ENCODE measurements at places on chromosomes 1 and 21. TPM values are rescaled to one million over a fixed set of nuclear protein-coding genes. Genes with fewer than 3 reads are reported as not detected.

DNA sequence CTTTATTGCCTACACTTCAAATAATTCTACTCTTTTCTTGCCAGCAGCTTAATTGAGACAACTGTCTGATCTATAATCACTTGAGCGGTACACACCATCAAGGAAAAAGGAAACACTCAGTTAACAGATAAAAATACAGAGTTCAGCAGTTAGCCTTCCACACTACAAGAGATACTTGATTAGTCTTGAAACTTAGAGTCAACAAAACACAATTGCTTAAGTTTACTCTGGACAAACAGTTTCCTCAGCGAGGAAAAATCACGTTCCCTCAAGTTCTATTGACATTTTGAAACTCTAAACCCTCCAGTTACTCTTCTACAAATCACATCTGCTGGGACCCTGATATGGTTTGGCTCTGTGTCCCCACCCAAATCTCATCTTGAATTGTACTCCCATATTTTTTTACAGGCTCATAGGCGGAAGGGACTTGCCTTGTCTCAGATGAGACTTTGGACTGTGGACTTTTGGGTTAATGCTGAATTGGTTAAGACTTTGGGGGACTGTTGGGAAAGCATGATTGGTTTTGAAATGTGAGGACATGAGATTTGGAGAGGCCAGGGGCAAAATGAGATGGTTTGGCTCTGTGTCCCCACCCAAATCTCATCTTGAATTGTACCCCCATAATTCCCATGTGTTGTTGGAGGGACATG is 140.4 kb downstream of the CDC7 start:
- H3K36me3 ChIP-seq = no peaks in the 10 kb centered on the region
- no peak overlapping the region for H3K27ac ChIP-seq
- no peak for DNase-seq
- H3K4me3 ChIP-seq = no peak overlapping the region
- no peaks in the 10 kb centered on the region for H3K4me1 ChIP-seq

GRCh38 chr1:164473544-164473943 is 85.4 kb upstream of the PBX1 start:
- no peaks in the 10 kb centered on the region for H3K27me3 ChIP-seq
- no peak for DNase-seq
- H3K36me3 ChIP-seq = no peaks in the 10 kb centered on the region
- no peak overlapping the region for H3K27ac ChIP-seq

DNA sequence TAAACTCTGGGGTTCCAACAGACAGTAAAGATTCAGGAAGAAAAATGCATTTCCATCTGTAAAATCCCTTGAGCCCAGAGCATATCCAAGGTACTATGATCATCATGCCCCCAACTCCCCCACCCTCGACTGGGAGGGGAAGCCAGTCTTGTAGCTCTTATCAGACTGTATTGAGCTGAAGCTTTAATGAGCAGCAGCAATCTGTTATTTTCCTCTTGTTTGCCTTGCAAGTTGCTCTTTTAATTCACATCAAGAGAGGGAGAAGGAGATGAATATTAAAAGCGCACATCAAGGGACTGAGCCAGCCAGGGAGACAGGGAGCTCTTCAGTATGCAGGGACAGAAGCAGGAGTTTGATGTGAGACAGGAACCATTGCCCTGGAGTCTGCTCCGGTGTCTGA is 52.5 kb upstream of the KCNA3 start:
- H3K27me3 ChIP-seq = no peaks in the 10 kb centered on the region
- no peaks in the 10 kb centered on the region for H3K4me1 ChIP-seq
- no peak for DNase-seq
- no peak overlapping the region for H3K27ac ChIP-seq

DNA sequence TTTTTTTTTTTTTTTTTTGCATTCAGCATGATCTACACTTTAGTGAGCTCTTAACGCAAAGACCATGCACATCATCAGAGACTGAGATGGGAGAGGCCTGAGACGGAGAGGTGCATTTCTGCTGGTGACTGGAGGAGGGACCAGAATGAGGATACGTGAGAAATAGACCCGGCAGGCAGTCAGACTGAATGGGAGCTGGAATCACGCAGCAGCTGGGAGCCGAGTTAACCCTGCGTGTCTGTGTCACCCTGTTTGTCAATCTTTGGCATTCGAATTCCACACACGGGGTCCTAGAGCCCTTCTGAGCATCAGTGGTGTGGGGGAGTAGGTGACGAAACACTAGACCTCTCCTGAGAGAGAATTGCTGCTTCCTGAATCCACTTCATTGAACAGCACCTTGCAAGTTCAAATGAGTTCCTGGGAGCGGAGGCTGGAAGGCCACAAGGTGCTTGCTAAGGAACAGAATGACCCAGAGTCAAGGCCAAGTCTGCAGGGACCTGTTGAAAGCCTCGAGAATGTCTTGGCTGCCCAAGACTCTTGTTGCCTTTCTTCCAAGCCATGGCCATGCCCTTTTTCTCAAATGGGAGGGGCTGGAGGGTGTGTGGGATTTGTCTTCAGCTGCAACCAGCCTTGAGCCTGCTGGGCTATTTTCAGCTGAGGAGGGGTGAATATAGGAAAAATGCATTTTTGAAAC is 123.3 kb downstream of the CNIH3 start:
- H3K4me1 ChIP-seq = no peaks in the 10 kb centered on the region
- H3K36me3 ChIP-seq = no peaks in the 10 kb centered on the region
- no peaks in the 10 kb centered on the region for H3K27me3 ChIP-seq
- DNase-seq = no peak
- no peak overlapping the region for H3K4me3 ChIP-seq
- H3K27ac ChIP-seq = no peak overlapping the region

DNA sequence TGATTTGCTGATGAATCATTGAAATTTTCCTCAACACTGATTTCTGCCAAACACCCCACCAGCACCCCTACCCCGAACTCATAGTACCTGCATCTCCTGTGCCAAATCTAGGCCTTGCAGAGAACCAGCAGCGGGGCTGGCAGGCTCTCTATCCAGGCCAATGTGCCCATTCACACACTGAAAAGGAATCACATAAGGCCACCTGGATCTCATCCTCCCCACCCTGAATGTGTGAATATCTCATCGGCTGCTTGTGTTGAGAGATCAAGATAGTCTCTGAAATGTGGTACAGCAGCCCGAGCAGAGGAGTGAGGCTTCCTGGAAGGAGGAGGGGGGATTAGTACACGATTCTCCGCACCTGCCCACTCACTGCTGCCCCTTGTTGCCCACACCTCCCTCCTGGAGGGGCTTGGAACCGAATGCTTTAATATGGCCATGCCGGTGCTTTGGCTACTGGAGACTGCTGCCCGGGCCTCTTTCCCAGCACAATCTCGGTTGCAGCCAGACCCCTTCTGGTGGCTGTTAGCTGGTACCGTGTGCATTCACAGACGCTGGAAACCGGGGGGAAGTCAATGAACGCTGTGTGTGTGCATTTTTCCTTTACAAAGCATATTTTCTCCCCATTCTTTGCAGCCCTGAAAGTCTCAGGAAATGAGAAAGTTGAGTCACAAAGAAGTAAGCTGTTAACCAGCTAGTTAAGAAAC is 619.5 kb downstream of the MATN1 start:
- no peaks in the 10 kb centered on the region for H3K36me3 ChIP-seq
- no peak overlapping the region for H3K4me3 ChIP-seq
- H3K27me3 ChIP-seq = no peaks in the 10 kb centered on the region
- no peak overlapping the region for H3K27ac ChIP-seq
- no peak for DNase-seq
- no peaks in the 10 kb centered on the region for H3K4me1 ChIP-seq

DNA sequence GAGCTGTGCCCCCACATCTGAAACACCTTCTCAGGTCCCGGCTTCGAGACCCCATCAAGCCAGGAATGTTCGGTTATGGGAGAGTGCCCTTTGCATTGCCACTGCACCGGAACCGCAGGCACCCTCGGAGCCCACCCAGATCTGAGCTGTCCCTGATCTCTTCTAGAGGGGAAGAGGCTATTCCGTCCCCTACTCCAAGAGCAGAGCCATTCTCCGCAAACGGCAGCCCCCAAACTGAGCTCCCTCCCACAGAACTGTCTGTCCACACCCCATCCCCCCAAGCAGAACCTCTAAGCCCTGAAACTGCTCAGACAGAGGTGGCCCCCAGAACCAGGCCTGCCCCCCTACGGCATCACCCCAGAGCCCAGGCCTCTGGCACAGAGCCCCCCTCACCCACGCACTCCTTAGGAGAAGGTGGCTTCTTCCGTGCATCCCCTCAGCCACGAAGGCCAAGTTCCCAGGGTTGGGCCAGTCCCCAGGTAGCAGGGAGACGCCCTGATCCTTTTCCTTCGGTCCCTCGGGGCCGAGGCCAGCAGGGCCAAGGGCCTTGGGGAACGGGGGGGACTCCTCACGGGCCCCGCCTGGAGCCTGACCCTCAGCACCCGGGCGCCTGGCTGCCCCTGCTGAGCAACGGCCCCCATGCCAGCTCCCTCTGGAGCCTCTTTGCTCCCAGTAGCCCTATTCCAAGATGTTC is 4.3 kb downstream of the ADAMTSL4 start:
- no peaks in the 10 kb centered on the region for H3K27me3 ChIP-seq
- H3K4me1 ChIP-seq = peaks cover 30% of the 10 kb centered on the region
- no peak for DNase-seq
- H3K27ac ChIP-seq = no peak overlapping the region
- no peaks in the 10 kb centered on the region for H3K36me3 ChIP-seq
- H3K4me3 ChIP-seq = no peak overlapping the region

- DNase-seq = no peak
- no peaks in the 10 kb centered on the region for H3K36me3 ChIP-seq
- no peaks in the 10 kb centered on the region for H3K4me1 ChIP-seq
- H3K27ac ChIP-seq = no peak overlapping the region
Measured at GRCh38 chr1:12810691-12811408, 19.7 kb downstream of the PRAMEF1 start.

DNA sequence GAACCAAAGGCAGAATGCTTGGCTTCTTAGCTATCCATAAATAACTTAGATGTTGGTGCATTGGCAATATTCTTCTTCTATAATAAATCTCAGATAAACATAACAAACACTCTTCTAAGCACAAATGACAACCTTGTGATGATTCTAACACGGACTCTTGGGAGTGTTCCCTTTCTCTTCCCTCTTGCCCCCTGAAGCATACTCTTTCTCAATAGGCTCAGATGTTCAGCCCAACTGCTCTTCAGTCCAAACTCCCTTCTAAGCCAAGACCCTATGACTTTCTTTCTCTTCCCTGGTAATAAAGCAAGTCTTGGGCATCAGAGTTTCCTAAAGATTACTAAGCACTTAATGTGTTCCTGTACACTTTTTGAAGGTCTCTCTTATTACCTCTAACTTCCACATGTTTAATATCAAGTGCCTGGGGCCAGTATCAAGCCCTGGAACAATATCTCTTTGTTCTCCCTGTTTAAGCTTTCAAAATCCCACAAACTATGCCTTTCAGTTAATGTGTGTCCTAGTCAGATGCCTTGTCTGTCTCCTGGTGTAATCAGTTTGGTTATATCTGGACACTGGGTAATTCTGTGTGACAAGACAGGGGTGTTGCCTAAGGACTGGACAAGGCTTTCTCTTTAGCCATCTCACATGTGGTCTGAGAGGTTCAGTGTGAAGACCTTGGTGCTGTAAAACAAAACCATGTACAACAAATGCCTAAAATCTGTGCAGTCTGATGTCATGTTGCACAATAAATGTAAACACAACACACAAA is 92.9 kb upstream of the IVNS1ABP start:
- DNase-seq = no peak
- H3K36me3 ChIP-seq = no peaks in the 10 kb centered on the region
- H3K27ac ChIP-seq = no peak overlapping the region
- H3K4me1 ChIP-seq = no peaks in the 10 kb centered on the region

GRCh38 chr1:245431706-245432105 is 276.9 kb downstream of the KIF26B start:
- H3K27ac ChIP-seq = no peak overlapping the region
- H3K4me1 ChIP-seq = no peaks in the 10 kb centered on the region
- no peak overlapping the region for H3K4me3 ChIP-seq
- H3K27me3 ChIP-seq = no peaks in the 10 kb centered on the region
- no peaks in the 10 kb centered on the region for H3K36me3 ChIP-seq

- H3K27ac ChIP-seq = no peak overlapping the region
- peaks cover 8% of the 10 kb centered on the region for H3K4me1 ChIP-seq
- no peak overlapping the region for H3K4me3 ChIP-seq
- no peaks in the 10 kb centered on the region for H3K36me3 ChIP-seq
- DNase-seq = no peak
Measured at GRCh38 chr1:174931214-174931613, 68.5 kb upstream of the CACYBP start.

- H3K36me3 ChIP-seq = no peaks in the 10 kb centered on the region
- H3K27me3 ChIP-seq = no peaks in the 10 kb centered on the region
- no peak within 1 kb of the TSS for H3K27ac ChIP-seq
- H3K4me3 ChIP-seq = no peak within 1 kb of the TSS
- peaks cover 12% of the 10 kb centered on the region for H3K4me1 ChIP-seq
- DNase-seq = no peak
Measured at GRCh38 chr1:233904633-233905415, at the start of gene SLC35F3. SLC35F3 (plus strand) TSS chr1:233904676.

GRCh38 chr1:150780510-150780909 is 14.9 kb upstream of the CTSS start:
- DNase-seq = no peak
- H3K4me3 ChIP-seq = no peak overlapping the region
- no peaks in the 10 kb centered on the region for H3K36me3 ChIP-seq
- no peaks in the 10 kb centered on the region for H3K4me1 ChIP-seq

The KRTAP21-2 gene
- not detected for total RNA-seq

DNA sequence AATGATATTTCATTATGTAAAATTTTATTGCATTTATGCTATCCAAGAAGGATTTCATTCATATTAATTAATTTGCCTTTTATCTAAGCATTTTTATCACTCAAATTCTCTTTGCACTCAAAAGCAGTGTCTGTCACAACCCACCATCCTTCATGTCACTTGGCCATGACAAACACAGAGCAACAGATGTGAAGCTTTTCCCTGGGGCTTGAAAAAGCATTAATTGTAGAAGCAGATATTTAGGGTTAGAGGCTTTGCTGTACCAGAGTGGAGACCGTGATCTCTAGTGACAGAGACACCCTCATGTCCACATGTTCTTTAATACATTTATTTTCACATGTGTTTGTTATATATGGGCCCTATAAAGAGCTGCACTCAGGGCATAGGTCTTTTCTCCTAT is 230.5 kb downstream of the SPATA17 start:
- no peak for DNase-seq
- no peaks in the 10 kb centered on the region for H3K36me3 ChIP-seq
- no peak overlapping the region for H3K4me3 ChIP-seq
- H3K27ac ChIP-seq = no peak overlapping the region
- no peaks in the 10 kb centered on the region for H3K27me3 ChIP-seq

GRCh38 chr1:197017558-197018146 is 40.3 kb downstream of the CFHR5 start:
- H3K27me3 ChIP-seq = no peaks in the 10 kb centered on the region
- H3K36me3 ChIP-seq = no peaks in the 10 kb centered on the region
- no peak overlapping the region for H3K4me3 ChIP-seq
- no peaks in the 10 kb centered on the region for H3K4me1 ChIP-seq
- DNase-seq = no peak
- H3K27ac ChIP-seq = no peak overlapping the region

DNA sequence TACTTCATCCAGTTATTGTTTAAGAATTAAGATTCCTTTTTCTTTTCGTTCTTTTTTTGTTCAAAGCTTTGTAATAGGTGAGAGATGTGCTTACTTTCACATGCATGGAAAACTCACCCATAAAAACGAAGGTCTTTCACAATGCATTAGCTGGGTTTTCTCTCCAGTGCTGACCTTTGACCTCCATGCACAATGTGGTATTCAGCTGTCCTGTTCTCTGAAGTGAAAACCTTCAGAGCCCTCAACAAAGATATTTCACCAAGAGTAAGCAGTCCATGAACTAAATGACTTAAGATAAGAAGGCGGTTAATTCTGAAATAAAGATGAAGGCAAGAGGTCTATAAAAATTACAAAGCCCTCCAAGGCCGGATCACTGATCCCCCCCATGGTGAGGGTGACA is 77.1 kb upstream of the IPO9 start:
- DNase-seq = no peak
- no peaks in the 10 kb centered on the region for H3K4me1 ChIP-seq
- H3K27me3 ChIP-seq = no peaks in the 10 kb centered on the region
- no peak overlapping the region for H3K27ac ChIP-seq
